Tracheal epithelial cell (primary cell): ENCODE measurements at places on chromosomes 1 and 21. TPM values are rescaled to one million over a fixed set of nuclear protein-coding genes. Genes with fewer than 3 reads are reported as not detected.

Gene WNT2B
- 0.43 and 1.7 TPM in 2 replicates for total RNA-seq

Gene MTOR
- total RNA-seq, result 28.6 and 34.9 TPM in 2 replicates

Gene CYP4A11
- total RNA-seq, result not detected in 2 replicates

Gene TIAM1
- 10.2 and 13.7 TPM in 2 replicates for total RNA-seq

Gene RIPK4
- 36.9 and 50.3 TPM in 2 replicates for total RNA-seq

Gene OLIG1
- total RNA-seq, result not detected in 2 replicates

Gene HSD3B1
- not detected in 2 replicates for total RNA-seq

Gene ADAM30
- not detected in 2 replicates for total RNA-seq

Gene SMIM11
- 2.1 and 11.8 TPM in 2 replicates for total RNA-seq

Gene ETV3L
- not detected in 2 replicates for total RNA-seq

Gene KCNK2
- total RNA-seq, result not detected in 2 replicates

Gene PER3
- total RNA-seq, result 2.4 and 4.9 TPM in 2 replicates

Gene METTL18
- total RNA-seq, result 5.8 and 6.0 TPM in 2 replicates

Gene FNDC10
- 0.64 and 2.4 TPM in 2 replicates for total RNA-seq
